ENCODE measurements at places on chromosomes 16 and 17.

- peaks cover 14% of the 10 kb centered on the region for H3K4me1 ChIP-seq
- DNase-seq: no peak
- no peaks in the 10 kb centered on the region for H3K27me3 ChIP-seq
- H3K36me3 ChIP-seq: no peaks in the 10 kb centered on the region
- H3K4me3 ChIP-seq: no peak within 1 kb of the TSS
These were observed at the start of gene MILR1 for GRCh38 chr17:64448665-64449512. MILR1 (plus strand) TSS chr17:64449115; CDS start chr17:64449169, 54 bp downstream.

- H3K27ac ChIP-seq: no peak overlapping the region
- no peak overlapping the region for H3K4me3 ChIP-seq
- no peak for DNase-seq
- no peaks in the 10 kb centered on the region for H3K4me1 ChIP-seq
- H3K27me3 ChIP-seq: no peaks in the 10 kb centered on the region
These were observed 54.6 kb downstream of the TBC1D16 start for GRCh38 chr17:79981090-79981489.

DNA sequence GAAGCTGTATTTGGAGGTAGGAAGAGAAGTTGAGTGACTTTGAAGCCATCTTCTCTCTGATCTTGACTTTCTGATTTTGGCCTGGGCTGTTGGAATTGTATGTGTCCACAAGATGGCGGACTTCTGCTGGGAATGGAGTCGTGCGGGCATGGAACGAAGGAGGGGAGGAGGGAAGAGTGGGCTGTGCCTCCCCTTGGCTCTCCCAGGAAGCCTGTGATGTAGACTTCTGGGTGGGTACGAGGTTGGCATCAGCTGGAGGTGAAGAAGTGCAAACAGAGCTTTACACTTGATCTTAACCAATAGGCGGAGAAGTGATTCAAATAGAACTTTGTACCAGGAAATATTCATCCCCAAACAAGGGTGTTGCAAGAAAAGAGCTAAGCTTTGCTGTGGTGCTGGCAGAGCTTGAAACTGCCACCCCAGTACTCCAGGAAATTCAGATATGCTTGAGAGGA, 7.4 kb upstream of the TMEM220 start:
- H3K4me3 ChIP-seq: no peak overlapping the region
- H3K4me1 ChIP-seq: no peaks in the 10 kb centered on the region
- no peaks in the 10 kb centered on the region for H3K27me3 ChIP-seq

- H3K4me3 ChIP-seq: no peak overlapping the region
- H3K36me3 ChIP-seq: no peaks in the 10 kb centered on the region
- H3K4me1 ChIP-seq: peaks cover 40% of the 10 kb centered on the region
- no peak for DNase-seq
These were observed 68.3 kb upstream of the BCAR1 start for GRCh38 chr16:75319513-75320411.

GRCh38 chr16:72271699-72272240, 99.8 kb upstream of the PMFBP1 start:
- no peaks in the 10 kb centered on the region for H3K36me3 ChIP-seq
- no peak for DNase-seq
- H3K27ac ChIP-seq: no peak overlapping the region
- no peak overlapping the region for H3K4me3 ChIP-seq
- no peaks in the 10 kb centered on the region for H3K4me1 ChIP-seq

DNA sequence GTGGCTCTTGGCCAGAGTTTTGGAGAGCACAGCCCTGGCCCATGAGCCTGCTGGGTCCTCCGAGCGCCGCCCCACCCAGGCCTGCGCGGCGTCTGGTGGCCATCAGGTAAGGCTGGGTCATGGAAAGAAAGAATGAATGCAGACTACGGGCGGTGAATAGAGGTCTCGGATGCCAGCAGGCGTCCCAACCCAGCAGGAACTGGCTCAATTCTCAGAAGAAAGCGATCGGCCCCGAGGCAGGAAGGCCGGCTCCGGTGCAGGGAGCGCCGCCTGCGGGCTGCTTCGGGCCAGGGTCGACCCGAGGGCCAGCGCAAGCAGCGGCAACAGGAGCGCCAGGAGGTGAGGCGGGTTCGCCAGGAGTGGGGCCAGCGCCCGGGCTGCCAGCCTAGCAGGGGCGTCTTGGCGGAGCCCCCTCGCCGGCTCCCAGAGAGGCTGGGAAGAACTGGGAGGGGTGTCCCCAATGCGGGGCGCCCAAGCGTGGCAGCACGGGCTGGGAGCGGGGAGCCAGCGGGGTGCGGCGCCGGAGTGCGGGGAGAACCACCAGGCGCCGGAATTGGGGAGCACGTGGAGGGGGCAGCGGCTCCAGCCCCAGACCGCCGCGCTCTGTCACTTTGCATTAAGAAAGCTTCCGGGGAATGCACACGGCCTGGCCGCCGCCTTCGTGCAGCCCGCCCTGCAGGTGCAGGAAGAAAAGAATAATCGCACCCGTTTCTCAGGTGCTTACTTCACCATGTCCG, 7.1 kb upstream of the TMC5 start:
- peak overlapping the region; percentile 18 for H3K27ac ChIP-seq
- H3K27me3 ChIP-seq: peaks cover 77% of the 10 kb centered on the region
- H3K4me1 ChIP-seq: peaks cover 27% of the 10 kb centered on the region

DNA sequence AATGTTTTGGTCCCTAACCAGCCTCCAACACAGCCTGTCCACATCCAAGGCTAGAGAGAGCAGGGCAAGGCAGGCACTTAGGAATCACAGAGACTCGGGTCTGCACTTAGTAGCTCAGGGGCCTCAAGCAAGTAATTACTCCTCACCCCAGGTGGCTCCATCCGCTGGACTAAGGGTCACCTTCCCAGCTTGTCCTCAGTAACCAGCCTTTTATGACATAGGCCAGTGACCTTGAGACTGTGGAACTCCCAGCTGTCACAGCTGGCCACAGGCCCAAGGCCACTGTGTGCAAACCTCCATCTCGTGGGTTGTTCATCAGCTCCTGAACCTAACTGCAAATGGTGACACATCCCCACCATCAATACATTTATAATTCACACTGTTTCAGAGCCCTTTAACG, 68.6 kb downstream of the CDYL2 start:
- H3K36me3 ChIP-seq: no peaks in the 10 kb centered on the region
- H3K4me3 ChIP-seq: no peak overlapping the region
- H3K4me1 ChIP-seq: no peaks in the 10 kb centered on the region
- DNase-seq: no peak
- H3K27ac ChIP-seq: no peak overlapping the region
- H3K27me3 ChIP-seq: no peaks in the 10 kb centered on the region

GRCh38 chr17:38751808-38752307, 683 bp upstream of the PSMB3 start:
- peak overlapping the region; percentile 99 for H3K4me3 ChIP-seq
- peaks cover 20% of the 10 kb centered on the region for H3K27me3 ChIP-seq
- no peak for DNase-seq

DNA sequence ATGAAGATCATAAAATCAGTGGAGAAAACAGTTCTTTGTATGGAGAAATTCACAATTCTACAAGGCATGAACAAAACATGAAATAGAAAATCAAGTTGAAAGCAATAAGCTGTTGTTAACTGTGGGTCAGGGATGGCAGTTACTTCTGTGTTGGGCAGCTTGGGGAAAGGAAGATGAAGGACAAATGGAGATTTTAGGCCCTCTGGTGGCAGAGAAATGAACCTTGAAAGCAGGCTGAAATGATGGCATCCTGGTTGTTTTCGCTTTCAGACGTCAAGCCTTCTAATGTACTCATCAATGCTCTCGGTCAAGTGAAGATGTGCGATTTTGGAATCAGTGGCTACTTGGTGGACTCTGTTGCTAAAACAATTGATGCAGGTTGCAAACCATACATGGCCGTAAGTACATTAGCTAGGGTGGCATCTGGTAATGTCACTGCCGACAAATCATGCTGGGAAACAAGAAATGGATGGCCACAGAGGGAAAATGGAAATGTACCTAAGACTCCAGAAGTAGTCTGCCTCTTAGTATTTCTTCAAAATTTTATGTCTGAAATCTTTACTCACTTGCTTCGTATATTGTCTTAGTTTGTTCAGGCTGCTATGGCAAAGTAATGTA, 108.9 kb downstream of the MAP2K6 start:
- no peak overlapping the region for H3K4me3 ChIP-seq
- no peak overlapping the region for H3K27ac ChIP-seq
- no peaks in the 10 kb centered on the region for H3K27me3 ChIP-seq
- no peaks in the 10 kb centered on the region for H3K36me3 ChIP-seq

DNA sequence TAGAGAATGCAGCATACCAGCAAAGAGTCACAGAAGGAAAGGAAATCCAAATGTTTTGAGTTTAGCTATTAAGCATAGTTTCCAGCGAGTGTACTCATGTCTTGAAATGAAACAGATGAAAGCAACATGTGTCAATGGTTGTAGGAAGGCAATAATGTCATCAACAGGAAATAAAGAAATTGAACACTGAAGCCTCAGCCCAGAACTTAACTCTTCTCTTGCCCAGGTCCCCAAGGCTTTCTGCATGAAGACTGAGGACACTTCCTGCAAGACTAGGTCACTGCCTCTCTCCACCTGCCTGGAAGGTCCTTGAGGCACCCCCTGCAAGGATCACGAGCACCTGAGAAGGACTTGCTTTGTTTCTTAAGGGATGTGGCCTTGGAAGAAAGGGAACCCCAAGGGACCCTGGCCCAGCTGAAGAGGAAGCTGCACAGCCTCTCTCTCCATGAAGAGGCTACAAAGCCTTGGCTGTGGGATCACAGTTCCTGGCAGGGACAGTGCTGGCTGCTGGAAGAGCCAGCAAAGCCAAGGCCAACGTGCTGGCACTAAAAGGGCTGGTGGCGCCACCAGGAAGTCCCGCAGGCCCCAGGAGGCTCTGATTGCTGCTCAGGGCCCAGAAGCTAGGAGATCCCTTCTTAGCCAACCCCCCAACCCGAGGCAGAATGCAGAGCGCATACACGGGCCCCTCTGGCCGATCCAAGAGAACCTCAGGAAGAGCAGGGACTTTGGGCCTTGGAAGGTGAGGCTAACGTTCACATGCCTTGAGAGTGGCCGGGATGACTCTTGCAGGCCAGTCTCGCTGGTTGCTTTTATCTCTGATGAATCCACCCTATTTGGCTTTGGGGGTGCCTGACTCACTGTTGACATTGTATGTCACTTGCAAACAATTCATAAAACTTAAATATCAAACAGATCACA, 23.4 kb upstream of the AXIN2 start:
- DNase-seq: no peak
- H3K4me3 ChIP-seq: no peak overlapping the region
- peaks cover 36% of the 10 kb centered on the region for H3K4me1 ChIP-seq
- H3K36me3 ChIP-seq: no peaks in the 10 kb centered on the region
